ENCODE measurements at places on chromosomes 4 and X. TPM values are rescaled to one million over a fixed set of nuclear protein-coding genes. Genes with fewer than 3 reads are reported as not detected.

DNA sequence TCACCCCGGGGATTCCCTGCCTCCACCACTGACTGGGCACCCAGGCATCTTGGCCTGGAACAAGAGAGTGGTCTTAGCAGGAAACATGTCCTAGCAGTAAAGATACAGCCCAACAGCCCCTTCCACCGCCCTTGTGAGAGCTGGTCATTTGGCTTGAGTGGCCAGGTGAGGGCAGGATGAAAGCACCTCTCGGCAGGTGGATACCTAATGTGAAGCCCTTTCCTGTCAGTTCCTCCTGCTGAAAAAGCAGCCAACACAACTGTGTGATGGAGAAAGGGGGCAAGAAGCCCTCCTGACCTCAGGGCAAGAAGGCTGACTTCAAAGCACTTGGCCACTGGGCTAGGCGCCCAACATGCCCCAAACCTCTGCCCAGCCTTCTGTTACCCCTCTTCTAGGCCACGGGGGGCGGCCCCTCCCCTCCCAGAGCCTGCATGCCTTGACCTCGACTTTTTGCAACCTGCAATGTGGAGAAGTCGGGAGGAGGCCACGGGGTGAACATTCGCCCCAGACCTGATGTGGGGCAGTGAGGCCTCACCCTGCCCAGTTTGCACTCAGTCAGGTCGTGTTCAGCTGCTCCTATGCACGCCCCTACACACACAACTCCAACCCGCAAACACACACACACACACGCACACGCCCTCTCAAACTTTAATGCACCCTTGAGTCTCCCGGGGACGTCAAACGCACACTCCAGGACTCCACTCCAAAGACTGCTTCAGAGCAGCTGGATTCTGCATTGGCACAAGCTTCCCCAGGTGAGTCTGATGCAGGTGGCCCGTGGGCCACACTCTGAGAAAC lies 1.1 kb downstream of the LGI2 start:
- H3K4me3 ChIP-seq, result no peak overlapping the region
- no peaks in the 10 kb centered on the region for H3K36me3 ChIP-seq
- no peaks in the 10 kb centered on the region for H3K27me3 ChIP-seq
- DNase-seq, result no peak

- H3K27me3 ChIP-seq, result no peaks in the 10 kb centered on the region
- no peaks in the 10 kb centered on the region for H3K36me3 ChIP-seq
- DNase-seq, result no peak
- H3K4me3 ChIP-seq, result no peak overlapping the region
These were observed 146.8 kb downstream of the ENOX2 start for GRCh38 chrX:130756233-130756632.

Gene GAGE2A
- not detected for total RNA-seq

- H3K27ac ChIP-seq, result no peak overlapping the region
- no peaks in the 10 kb centered on the region for H3K36me3 ChIP-seq
- no peaks in the 10 kb centered on the region for H3K4me1 ChIP-seq
- H3K27me3 ChIP-seq, result no peaks in the 10 kb centered on the region
These were observed 758.6 kb downstream of the PDHA2 start for GRCh38 chr4:96598465-96598864.

GRCh38 chrX:34503119-34503518 lies 154.0 kb downstream of the TMEM47 start:
- DNase-seq, result no peak
- H3K4me1 ChIP-seq, result no peaks in the 10 kb centered on the region

Gene CSN3
- total RNA-seq, result not detected

Gene SPRY1
- total RNA-seq, result 134 TPM

DNA sequence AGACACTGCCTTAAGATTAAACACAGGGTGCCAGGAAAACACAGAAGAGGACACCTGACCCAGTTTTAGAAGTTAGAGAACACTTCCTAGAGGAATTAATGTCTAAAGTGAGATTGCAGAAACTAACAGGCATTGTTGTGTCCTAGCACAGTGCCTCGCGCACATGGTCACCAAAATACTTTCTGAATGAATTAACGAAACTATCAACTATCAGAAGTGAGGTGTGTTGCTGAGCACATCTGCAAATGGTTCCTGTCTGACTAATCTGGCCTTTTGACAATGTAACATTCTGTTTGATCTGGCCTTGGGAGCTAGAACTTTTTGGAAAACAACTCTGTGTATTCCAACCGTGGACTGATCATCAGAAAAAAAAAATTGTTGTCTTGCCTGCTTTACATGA lies 556.8 kb upstream of the LCORL start:
- no peak overlapping the region for H3K27ac ChIP-seq
- H3K27me3 ChIP-seq, result no peaks in the 10 kb centered on the region
- H3K4me3 ChIP-seq, result no peak overlapping the region
- no peak for DNase-seq
- no peaks in the 10 kb centered on the region for H3K36me3 ChIP-seq

Gene DCAF12L1
- 4.2 TPM for total RNA-seq

GRCh38 chr4:4267981-4268380 lies 20.0 kb upstream of the TMEM128 start:
- H3K27me3 ChIP-seq, result no peaks in the 10 kb centered on the region
- no peaks in the 10 kb centered on the region for H3K4me1 ChIP-seq
- no peak for DNase-seq
- no peak overlapping the region for H3K4me3 ChIP-seq
- H3K27ac ChIP-seq, result no peak overlapping the region
- H3K36me3 ChIP-seq, result no peaks in the 10 kb centered on the region
